Fibroblast of skin of scalp (primary cell): ENCODE measurements at places on chromosomes 13 and 19.

DNA sequence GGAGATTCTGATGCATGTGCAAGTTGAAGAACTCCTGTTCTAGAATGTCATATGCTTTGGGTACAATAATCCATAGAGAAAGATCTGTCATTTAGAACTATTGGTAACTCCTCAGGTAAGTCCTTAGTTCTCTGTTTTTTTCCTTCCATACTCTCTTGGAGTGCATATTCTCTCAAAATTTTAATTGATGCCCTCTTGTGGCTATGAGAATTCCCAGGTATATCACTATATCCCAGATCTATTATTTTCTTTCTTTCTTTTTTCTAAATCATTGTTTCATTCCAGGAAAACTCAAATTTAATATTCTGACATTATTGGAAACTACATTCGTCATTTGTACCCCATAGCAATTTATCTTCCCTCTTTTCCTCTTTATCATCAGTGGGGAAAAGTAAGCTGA, 485.4 kb downstream of the KLF5 start:
- DNase-seq, result no peak

GRCh38 chr13:93726173-93726957, 499.8 kb downstream of the GPC6 start:
- DNase-seq, result no peak

GRCh38 chr13:36814465-36814864, 4.6 kb upstream of the RFXAP start:
- DNase-seq, result no peak

DNA sequence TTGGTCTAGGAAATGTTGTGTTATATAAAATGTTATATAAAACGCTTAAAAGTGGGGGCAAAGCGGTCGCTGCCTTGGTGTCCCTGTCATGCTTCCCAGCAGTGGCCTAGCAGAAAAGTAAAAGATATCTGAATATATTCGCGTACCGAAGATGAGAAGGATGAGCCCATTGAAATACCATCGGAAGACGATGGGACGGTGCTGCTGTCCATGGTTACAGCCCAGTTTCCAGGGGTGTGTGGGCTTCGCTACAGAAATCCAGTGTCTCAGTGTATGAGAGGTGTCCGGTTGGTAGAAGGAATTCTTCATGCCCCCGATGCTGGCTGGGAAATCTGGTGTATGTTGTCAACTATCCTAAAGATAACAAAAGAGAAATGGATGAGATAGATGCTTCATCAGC, 110.9 kb upstream of the DIAPH3 start:
- no peak for DNase-seq

DNA sequence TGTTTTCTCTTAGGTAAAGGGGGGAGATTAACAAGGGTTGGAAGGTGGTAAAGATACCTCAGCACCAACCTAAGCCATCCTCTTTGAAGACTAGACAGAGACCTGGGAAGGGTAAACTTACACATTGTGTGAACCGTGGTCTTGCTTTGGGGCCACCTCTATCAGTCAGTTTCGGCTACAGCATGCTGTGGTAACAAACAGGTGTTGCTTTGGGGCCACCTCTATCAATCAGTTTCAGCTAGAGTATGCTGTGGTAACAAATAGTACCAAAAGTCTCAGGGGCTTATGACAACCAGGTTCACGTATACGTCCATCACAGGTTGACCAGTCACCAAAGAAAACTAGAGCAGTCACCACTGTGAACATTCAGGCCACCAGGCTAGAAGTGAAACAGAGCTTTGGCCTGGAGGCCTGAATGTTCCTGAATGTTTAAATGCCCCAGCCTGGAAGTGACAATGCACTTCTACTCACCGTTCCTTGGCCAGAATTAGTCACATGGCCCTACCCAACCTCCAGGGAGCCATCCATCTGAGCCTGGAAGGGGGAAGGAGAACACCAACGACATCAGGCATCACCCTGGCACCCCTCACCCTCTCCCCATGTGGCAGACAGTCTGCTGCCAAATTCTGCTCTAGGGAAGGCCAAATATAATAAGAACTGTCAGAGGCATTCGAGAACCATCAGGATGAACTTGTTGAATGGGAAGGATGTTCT, 3.8 kb downstream of the FXYD7 start:
- DNase-seq, result no peak

DNA sequence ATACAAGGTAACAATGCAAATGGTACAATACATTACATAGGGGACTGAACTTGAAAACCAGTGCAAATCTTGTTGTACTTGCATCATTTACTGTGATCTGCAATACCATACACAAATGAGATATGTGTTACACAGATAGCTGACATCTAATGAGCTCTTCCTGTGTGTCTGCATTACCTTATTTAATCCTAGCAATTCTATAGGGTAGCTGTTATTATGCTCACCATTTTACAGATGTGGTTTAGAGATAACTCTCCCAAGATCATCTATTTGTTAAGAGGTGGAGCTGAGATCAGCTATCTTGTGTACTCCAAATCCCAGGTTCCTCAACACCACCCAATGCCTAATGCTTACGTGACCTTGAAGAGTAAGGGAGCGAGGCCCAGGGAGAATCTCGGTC, 21.4 kb upstream of the SERP2 start:
- no peak for DNase-seq

- DNase-seq, result peak; percentile 70
Observed at GRCh38 chr19:47391510-47392223, 27.7 kb downstream of the MEIS3 start.

DNA sequence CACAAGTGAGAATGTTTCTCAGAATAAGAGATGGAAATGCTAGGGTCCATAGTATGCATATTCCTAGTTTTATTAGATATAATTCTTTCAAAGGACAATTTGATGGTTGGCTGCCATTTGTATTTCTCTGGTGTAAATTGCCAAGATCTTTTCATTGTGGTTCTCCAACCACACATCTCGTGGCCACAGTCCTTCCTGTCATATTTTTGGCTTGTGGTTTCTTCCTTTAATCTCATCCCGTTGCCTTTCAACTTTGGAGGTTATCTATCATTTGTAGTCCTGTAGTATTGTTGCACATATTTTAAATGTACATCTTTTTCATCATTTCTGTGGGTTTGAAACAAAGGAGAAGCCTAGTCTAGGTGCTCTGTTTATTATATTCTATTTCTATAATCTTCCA, 61.2 kb downstream of the WASF3 start:
- DNase-seq, result peak; percentile 14

DNA sequence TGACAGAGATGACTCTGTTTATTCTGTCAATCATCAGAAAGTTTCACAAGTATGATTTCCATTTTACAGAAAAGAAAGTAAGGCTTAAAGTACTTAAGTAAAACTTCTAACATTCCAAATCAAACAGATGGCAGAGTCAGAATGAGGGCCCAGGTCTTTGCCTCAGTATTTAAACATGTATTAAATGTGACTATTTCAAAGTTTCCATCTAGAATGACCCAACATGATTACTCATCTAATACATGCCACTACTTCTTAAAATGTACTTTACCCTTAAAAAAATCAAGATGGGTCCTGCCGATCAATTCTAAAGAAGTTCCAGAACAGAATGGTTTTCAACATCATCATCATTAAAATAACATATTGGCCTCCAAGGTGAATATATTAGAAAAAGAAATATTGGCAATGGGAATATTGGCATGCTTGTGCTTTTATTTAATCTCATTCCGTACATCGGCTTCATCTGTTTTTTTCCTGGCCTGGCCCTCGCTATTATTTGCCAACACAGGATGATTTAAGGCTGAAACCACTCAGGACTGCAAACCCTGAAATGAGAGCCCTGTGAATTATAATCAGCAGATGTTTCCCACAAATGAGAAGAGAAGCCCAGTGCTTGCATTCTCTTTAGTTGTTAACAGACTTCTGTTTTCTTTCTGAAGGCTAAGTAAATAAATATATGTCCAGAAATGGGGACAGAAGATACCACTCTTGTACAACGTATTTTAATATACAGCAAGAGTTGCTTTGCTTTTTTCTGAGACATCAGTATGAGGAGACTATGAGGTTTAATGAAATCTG, 340.0 kb downstream of the DNAJC15 start:
- peak; percentile 26 for DNase-seq
